Stromal cell of bone marrow (primary cell): ENCODE measurements at places on chromosomes 11 and 22.

GRCh38 chr22:40113696-40114095, 64.0 kb upstream of the TNRC6B start:
- no peak for DNase-seq

DNA sequence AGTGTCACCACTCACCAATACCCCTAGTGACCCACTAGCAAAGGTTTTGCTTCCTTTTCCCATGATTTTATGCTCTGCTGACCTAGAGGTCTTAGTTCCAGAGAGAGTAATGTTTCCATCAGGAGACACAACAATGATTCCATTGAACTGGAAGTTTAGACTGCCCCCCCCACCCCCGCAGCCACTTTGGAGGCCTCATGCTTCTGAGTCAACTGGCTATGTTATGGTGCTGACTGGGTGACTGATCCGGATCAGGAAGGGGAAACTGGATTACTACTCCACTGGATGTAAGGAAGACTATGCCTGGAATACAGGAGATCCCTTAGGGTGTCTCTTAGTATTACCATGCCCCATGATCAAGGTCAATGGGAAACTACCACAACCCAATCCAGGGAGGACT, 633.6 kb downstream of the OPCML start:
- DNase-seq, result no peak

- DNase-seq, result no peak
These were observed 1.7 kb upstream of the TUT1 start for GRCh38 chr11:62592989-62593421.

GRCh38 chr11:60633645-60634044, 65.8 kb upstream of the MS4A8 start:
- DNase-seq, result no peak
